DMS79 treated with DMSO at 0.1 percent for 48 hours (cell line): ENCODE measurements at places on chromosomes 4 and X.

DNA sequence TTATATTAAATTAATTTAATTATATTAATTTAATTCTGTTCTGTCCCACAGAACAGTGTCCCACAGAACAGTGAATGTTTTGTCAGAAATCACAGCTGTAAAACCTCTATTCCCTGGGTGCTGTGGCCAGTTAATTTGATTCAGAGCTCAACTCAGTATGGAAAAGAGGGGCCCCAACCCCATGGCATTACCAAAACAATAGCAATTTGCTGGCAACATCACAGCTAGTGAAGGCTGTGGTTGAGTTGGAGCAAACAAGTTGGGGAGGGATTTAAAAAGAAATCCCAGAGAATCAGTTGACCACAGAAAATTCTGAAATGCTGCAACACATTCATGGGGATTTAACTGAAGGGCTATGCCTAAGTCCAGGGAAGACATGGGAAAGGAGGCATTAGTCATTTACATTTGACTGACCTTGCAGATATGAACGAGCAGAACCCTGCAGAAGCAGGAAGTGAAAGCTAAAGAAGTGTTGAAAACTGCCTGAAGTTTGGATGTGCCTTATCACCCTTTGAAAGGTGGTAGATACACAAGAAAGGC lies 30.1 kb downstream of the PDHA2 start:
- no peak for DNase-seq

GRCh38 chrX:153878969-153879653 lies 6.9 kb downstream of the L1CAM start:
- peak; percentile 65 for DNase-seq

GRCh38 chrX:138759217-138759943 lies 47.9 kb upstream of the FGF13 start:
- no peak for DNase-seq

DNA sequence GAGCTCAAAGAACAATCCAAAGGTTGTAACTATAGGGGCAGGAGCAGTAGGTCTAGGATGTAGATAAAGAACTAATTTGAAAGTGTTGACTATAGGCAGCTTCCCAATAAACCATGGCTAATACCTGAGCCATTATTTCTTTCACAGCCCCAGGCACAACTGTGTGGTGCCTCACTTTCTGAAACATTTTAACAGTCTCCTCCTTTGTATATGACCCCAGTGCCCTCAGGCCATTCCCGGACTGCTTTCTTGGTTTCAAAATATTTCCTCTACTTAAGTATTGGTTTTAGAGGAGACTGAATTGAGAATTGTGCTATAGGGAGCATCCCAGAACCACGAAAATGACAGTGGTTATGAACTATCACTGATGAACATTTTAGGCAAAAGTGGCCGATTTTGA lies 728.7 kb downstream of the IL1RAPL1 start:
- no peak for DNase-seq

DNA sequence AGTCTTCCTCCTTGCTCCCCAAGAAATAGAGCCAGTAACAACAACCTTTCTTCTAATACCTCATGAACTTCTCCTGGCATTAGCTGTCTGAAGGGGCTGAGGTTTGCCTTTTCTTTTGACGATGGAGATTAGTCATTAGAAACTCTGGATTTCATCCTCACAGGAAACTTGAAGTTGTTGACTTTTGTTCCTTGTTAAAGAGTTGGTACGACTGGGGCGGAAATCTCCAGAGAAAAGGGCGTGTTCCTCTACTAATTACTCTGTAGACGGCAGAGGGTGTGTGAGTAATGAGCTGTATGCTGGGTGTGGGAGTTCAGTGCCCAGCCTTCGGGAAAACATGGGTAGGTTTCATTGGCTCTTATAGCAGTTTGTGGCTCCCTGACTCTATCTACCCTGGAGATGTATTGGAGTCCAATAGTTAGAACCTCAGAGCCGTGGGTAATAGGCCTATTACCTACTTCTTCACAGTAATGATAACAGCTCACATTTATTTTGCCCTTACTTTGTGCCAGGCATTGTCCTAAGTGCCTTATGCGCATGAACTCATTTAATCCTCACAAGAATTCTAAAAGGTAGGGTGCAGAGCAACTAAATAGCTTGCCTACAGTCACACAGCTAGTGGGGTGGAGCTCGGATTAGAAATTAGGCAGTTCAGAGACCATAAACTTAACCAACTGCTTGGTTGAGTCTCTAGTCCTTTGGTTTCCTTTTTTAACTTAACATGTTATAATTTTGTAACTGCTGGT lies 23.4 kb downstream of the TMEM164 start:
- DNase-seq: no peak

DNA sequence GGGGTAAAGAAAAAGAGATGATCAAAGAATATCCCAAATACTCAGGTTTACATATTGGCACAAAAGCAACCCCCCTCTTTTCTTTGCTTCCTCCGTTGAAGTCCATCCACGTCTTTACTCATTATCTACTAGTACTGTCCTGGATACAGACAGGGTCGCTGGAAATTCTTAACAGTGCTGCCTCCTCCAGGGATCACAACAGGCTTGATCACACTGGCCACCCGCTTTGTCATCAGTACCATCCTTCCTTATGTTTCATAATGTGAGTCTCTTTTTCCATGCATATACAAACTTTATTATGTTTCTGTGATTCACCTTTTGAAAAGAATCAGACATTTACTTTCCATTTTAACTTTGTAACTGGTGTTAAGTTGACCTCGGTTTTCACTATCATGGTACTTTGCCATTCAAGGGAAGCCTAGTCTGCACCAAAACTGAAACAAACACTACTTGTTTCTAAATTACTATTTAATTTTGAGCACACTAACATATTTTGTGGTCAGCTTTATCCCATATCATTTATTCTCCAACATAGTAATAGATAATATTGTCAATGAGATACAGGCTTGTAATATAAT lies 387.5 kb upstream of the PPP1R2C start:
- DNase-seq: no peak

DNA sequence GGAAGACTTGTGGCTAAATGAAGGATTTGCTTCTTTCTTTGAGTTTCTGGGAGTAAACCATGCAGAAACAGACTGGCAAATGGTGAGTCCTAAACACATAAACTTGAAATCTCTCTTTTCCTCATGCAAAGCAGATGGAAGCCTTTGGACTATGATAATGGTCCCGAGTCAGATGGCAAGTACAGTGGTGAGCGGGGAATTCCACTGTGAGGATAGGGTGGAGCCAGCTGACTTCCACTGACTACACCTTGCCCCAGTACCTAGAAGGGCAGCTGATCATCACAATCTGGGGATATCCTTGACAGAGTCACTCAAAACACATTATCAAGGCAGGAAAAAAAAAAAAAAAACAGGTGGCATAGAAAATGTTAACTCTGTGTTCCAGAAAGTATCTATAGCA lies 34.3 kb downstream of the ENPEP start:
- no peak for DNase-seq

- DNase-seq: no peak
These were observed 165.4 kb upstream of the C1QTNF7 start for GRCh38 chr4:15262396-15262795.

DNA sequence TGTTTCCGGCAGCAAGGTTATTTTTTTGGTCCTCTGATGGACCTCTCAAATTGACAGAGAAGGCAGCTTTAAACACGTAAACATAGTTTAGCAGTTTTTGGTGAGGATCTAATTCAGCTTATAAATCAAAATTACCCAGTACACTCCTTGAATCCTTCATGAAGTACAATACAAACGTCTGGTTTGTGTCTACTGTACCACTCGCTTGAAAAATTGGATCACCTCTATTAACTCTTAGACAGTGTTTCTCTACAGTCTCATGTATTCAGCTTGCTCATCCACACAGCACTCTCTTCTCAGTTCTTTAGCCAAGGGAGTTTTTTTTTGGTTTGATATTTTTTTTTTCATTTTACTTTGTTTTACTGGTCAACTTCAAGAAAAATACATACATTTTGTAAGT lies 113.5 kb downstream of the RNF150 start:
- no peak for DNase-seq

DNA sequence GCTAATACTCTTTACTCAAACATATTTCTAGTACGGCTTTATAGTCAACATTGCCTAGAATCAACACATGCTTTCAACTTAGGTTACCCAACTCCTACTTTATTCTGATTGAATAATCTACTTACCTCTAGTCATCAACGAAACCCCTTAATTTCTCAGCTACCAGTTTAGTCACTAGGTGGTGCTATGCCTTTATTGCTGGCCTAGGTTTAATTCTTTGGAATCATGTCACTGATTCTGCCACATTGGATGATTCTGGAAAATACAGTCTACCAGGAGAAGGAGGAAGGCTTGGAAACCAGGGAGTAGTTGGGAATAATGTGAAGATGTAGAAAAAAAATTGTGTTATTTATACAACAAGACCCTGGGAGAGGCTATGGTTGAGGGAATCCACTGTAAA lies 167.7 kb downstream of the DCAF12L2 start:
- no peak for DNase-seq

DNA sequence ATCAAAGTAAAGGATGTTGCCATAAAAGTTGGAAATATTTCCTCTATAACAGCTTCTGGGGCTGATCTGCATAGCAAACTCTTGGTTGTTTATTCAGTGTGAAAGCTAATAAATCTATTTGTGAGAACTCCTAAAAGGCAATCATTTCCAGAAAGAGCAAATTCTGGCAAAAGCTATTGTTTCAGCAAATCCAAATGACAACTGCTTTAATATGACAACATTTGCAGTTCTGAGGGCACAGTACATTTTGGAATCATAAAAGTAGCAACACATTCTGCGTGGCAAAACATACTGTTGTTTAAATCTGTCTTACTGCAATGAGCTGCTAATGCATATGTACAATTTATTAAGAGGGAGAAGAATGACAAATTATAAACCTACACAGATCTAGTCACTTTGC lies 818.1 kb downstream of the FSTL5 start:
- no peak for DNase-seq

DNA sequence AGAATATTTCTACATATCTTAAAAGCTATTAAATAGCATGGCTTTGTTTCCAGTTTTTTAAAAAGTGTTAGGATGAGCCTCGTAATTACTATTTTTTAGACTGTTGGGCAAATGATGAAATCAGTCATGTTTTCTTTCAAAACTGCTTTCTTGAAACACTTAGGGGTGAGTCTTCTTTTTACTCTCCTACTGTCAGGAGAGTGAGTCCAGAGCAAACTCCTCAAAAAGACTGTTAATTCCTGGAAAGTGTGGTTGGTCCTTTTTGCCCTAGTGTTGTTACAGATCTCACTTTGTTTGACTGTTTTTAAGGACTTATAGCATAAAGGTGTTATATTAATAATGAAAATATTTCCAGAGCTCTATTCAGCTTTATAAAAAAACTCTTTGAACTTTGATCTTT lies 6.3 kb downstream of the GSTCD start:
- DNase-seq: no peak

DNA sequence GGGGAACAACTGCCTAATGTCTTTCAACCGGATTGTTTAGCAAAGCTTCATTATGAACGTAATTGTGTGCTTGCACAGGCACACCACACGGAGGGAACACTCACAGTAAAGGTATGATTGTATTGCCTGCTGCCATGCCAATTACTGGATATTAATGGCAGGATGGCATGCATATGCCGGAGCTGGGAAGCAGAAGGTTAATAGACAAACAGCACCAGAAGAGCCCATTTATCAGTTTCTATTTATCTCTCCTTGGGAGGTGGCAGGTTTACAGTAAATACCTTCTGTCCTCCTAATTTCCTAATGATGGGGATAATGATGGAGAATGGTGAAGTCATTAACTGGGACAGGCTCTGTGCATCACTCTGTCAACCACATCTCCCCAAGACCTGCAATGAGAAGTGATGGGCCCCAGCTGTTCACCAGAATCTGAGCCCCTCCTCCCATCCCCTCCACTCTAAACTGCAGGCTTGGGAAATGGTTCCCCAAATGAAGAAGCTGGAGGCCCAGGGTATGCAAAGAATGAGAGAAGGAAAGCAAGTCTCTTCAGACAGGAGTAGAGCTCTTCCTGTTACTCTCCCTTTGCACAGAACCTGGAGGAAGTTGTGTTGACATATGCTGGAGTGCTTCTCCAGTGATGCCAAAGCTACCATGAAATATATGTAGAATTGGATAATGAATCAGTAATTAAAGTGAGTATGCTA lies 160.8 kb downstream of the NAA11 start:
- DNase-seq: no peak

DNA sequence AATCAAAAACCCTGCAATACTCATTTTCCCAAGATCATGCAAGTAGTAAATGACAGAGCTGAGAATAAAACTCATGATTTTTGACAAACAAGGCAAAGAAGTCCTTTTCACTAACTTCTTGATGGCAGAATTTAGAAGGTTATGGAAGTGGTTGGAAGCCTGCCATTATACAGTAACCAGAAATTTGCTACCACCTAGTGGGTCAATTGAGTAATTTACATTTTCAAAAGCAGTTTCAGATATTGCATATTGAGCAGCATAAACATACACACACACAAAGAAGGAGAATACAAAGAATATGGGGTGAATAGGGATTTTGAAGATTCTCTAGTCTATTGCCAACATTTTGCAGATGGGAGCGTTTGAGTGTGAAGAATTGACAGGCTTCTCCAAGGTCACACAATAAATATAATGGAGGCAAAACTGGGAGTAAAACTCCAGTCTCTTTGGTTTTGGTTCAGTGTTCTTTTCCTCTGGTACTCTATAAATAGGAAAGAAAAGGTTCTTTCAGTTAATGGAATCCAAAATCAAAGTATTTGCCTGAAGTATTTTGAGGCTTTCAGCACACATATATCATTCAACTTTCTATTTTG lies 70.2 kb downstream of the GC start:
- DNase-seq: peak; percentile 14

- no peak for DNase-seq
These were observed 254.4 kb upstream of the BOD1L1 start for GRCh38 chr4:13881892-13882291.

- DNase-seq: no peak
These were observed 21.9 kb upstream of the ADH4 start for GRCh38 chr4:99165978-99166377.

DNA sequence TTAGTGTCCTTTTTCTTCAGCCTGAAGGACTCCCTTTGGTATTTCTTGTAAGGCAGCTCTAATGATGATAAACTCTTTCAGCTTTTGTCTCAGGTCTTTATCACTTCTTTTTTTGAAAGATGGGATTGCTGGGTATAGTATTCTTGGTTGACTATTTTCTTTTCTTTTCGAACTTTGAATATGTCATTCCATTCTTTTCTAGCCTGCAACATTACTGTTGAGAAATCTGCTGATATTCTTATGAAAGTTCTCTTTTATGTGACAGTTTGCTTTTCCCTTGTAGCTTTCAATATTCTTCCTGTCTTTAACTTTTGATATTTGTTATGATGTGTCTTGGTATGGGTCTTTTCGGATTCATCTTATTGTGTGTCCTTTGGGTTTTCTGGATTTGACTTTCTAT lies 107.6 kb upstream of the SRD5A3 start:
- DNase-seq: no peak

- no peak for DNase-seq
These were observed 4.3 kb downstream of the IL1RAPL1 start for GRCh38 chrX:28591542-28591941.
